ENCODE measurements at places on chromosomes 7 and 10.

DNA sequence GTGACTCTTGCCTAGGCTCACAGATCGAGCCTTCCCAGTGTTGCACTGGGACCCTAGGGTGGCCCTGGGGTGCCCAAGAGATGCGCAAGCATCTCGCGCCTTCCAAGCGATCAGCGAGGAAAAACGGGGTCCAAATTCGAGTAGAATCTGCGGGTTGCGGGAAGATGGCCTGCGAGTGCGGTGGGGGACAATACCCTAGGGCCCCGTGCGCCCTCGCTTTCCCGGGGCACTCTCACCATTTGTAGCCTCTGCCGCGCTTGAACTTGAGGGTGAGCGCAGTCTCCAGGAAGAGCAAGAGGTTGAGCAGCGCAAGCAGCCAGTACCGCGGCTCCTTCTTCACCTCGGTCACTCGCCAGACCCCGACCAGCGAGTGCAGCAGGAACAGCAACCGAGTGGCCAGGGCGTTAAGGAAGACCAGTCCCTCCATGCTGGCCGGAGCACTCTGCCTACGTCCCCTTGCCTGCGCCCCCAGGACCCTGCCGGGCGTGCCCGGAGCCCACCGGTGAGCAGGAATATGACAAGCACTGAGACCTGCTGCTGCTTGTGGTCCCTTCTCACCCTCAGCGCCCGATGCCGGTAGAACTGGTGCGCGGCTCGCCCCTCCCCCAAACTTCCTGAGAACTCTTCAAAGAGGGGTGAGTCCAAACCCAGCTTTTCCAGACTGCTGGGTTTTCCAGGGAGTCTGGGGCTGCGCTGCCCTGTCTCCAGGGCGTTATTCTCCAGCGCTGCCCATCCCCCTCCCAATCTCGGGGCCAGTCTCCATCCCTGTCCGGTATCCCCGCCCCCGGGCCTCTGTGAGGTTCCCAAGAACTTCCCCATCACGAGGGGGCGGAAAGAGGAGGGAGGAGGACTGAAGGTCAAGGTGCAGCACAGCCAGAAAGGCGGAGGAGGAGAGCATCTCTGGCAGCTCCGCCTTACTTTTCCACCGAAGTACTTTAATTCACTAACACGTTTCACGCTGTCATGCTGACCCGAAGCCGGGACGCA lies at the start of gene TMEM26:
Gene TMEM26 (minus strand): TSS at position 727 of the 987 bp plus-strand sequence. CDS start 300 bp downstream, at position 427.
- no peak for DNase-seq

DNA sequence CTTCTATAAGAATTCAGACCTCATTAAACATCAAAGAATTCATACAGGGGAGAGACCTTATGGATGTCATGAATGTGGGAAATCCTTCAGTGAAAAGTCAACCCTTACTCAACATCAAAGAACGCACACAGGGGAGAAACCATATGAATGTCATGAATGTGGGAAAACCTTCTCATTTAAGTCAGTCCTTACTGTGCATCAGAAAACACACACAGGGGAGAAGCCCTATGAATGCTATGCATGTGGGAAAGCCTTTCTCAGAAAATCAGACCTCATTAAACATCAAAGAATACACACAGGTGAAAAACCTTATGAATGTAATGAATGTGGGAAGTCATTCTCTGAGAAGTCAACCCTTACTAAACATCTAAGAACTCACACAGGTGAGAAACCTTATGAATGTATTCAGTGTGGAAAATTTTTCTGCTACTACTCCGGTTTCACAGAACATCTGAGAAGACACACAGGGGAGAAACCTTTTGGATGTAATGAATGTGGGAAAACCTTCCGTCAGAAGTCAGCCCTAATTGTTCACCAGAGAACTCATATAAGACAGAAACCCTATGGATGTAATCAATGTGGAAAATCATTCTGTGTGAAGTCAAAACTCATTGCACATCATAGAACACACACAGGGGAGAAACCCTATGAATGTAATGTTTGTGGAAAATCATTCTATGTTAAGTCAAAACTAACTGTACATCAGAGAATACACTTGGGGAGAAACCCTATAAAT lies 24.1 kb downstream of the ZNF37A start:
- no peak for DNase-seq

- DNase-seq: no peak
These were observed 177.2 kb upstream of the KLF14 start for GRCh38 chr7:130910949-130911944.

DNA sequence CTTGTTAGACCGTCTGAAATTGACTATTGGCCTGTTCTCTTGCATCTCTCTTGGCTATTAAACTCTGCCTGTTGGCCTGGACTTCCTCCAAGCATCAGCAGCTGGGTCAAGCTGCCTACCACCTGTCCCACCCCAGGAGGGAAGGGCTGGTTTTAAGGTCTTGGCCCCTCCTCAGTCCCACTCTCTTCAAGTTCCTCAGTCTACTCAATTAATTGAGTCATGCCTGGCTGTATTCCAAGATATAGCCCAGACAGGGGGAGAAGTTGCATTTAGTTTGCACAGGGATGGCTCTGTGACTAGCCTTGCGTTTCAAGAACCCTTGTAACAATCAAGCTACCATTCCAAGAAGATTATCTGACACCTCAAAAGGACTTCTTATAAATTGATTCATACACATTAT lies 113.8 kb upstream of the GLI3 start:
- no peak for DNase-seq

DNA sequence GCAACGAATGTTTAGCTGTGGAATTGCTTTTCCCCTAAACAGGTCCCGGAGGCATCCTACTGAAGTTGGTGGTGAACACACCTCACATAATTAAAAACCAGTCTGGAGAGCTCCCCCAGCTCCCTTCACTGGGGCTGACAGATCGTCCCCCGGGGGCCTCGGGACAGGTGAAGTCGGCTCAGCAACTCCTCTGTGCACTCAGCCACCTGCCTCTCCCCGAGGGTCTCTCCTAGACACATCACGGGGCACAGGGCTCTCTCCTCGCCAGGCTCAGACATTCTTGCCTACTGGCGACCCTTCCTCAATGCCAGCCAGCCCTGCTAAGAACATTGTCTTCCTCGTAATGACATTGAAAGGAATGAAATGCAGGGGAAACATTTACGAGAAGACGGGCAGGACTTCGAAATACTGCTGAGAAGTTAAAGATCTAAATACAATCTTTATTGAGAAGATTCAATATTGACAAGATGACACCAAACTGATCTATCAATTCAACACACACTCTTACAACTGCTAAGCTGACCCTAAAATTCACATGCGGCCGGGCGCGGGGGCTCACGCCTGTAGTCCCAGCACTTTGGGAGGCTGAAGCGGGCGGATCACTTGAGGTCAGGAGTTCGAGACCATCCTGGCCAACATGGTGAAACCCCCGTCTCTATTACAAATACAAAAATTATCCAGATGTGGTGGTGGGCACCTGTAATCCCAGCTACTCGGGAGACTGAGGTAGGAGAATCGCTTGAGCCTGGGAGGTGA lies 88.1 kb upstream of the DNAAF5 start:
- no peak for DNase-seq

GRCh38 chr7:74302745-74303221 lies 13.6 kb downstream of the CLIP2 start:
- no peak for DNase-seq

- DNase-seq: peak; percentile 6
These were observed 566.4 kb downstream of the GFRA1 start for GRCh38 chr10:115706488-115707076.

DNA sequence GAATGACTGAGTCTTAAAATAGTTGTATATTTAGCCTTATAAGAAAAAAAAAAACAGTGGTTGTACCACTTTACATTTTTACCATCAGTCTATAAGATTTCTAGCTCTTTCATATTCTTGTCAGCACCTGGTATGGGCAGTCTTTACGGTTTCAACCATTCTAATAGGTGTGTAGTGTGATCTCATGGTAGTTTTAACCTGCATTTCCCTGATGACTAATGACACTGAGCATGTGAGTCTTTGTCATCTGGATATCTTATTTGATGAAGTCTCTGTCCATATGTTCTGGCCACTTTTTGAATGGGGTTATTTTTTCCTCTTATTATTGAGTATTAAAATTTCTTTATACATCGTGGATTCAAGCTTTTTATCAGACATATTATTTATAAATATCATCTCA lies 365.3 kb upstream of the IGFBP3 start:
- DNase-seq: no peak

DNA sequence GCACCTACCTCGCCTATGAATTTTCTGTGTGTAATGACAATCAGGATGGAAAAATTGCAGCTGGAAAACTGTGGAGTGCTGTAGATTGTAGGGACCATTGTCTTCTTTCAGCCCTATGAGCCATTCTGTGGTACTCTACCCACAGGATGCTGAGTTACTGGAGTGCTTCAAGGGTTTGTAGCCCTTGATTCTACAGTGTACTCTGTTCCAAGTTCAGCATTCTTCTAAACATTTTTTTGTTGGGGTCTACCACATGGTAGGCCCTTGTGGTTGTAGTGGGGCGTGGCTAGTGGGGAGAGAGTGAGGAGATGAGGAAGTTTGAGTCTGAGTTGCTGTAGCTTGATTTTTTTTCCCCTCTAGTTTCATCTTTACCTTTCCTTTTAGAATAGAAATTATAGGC lies 33.5 kb downstream of the REEP3 start:
- no peak for DNase-seq

- DNase-seq: no peak
These were observed 34.0 kb upstream of the SLC35B4 start for GRCh38 chr7:134350709-134351108.

GRCh38 chr7:131012477-131013031 lies 278.5 kb upstream of the KLF14 start:
- no peak for DNase-seq

- DNase-seq: no peak
These were observed 40.5 kb upstream of the CDK6 start for GRCh38 chr7:92876836-92877235.
